ENCODE measurements at places on chromosomes 6 and 20.

GRCh38 chr6:686497-686896 lies 6.4 kb downstream of the EXOC2 start:
- no peak for DNase-seq

DNA sequence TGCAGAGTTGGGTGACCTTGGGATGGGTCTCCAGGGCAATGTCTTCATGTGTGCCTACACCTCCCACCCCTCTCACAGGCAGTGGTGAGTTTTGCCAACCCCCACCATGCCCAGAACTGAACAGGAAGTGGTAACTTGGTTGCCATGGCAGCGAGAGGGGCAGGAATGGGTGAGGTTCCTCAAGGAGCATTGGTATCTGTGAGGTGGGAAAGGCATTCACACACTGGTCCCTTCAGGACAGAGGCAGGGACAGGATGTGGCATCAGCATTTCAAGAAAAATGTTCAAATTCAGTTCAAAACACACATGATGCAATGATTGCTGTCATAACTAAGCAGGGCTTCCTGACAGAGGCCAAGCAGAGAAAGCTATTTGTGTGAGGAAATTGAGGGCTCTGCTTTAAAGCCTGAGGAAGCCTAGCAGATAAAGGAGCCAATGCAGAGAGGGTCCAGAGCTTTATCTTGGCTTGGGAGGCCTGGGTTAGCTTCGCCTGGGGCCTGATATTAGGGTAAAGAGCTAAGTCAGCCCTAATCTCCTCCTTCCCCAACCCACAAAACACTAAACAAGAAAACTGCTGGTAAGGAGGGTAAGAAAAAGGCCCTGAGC lies 551 bp downstream of the TREML2 start:
- DNase-seq, result no peak

DNA sequence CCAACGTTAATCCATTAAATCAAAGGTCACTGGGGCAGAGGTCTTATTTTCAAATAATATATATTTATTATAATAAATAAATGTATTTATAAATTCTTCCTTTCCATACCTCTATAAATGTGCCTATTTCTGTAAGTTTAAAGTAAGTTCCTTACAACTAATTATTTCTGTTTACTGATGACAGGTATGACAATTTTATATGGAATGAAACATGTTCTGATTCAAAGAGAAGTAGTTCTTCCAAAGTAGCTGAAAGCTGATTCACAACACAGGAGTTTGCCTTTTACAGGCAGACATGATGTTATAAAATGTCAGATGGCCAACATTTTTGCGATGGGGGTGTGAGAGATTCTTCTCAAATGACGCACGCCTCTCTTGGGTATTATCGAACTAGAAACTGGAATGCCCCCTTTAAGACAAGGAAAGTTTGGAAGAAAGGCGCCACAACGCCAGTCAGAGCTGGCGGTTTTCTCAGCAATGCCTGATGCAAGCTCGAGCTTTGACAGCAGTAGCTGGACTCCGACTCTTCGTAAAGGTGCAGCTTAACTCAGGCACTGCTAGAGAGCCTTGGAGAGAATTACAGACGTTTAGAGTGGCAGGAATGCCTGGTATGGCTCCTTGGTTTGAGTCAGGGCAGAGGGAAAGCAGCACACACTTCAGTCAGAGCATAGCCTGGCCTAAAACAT lies 92.1 kb downstream of the FOXC1 start:
- DNase-seq, result no peak

DNA sequence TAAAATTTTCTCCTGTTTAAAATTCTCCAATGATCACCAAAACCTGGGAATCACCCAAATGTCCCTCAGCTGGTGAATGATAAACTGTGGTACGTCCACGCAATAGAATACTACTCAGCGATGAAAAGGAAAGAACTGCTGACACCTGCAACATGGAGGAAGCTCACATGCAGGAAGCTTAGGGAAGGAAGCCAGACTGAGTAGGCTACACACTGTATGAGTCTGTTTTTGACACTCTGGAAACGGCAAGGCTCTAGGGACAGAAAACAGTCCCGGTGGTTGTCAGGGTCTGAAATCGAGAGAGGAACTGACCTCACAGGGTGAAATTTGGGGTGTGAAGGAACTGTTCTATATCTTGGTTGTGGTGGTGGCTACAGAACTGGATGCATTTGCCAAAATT lies 25.2 kb upstream of the TLDC2 start:
- DNase-seq, result no peak

DNA sequence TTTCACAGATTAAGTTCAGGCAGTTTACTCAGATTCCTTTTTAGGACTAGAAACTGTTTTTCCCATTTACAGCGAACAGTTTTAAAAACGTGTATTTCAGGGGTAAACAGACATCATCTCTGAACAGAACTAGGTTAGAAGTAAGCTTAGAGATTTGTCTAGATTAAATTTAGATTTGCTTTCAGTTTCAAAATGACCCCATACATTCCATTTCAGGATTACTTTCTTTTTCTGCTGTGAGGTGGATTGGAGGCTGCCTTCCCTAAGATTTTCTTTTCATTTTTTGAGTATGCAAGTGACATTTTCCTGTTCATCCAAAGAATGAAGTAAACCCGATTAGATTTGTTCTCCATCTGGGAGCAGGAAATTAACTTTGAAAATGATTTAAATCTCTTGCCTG lies 747.2 kb downstream of the KHDRBS2 start:
- DNase-seq, result no peak

Data from stimulated activated CD4-positive, alpha-beta T cell treated with anti-CD3 and anti-CD28 coated beads, TNF-alpha, amount 100 ng/mL, for 4 hours (primary cell).